ENCODE measurements at places on chromosomes 2 and 18.
A peak's percentile ranks its signal among the peaks of the same experiment; 100 is the strongest.

GRCh38 chr2:141565597-141565996 is 565.2 kb downstream of the LRP1B start:
- H3K4me1 ChIP-seq: no peaks in the 10 kb centered on the region
- H3K27me3 ChIP-seq: no peaks in the 10 kb centered on the region
- H3K4me3 ChIP-seq: no peak overlapping the region
- H3K36me3 ChIP-seq: no peaks in the 10 kb centered on the region

DNA sequence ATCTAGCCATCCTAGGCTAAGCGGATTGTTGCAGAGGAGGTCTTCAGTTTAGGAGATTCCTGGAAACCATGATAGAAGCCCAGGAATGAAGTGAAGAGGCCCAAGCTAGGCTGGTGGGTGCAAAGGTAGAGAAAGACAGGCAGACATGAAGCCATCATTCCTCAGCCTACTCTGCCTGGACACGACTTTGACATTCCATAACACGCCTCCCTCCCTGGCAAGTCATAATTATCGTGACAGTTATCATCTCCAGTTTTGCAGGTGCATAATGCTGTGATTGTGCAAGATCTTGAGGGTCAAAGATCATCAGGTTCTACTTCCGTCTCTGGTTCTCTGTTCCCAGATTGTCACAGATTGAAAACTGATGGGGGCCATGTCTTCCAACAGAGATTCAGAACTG is 15.2 kb upstream of the FZD5 start:
- no peaks in the 10 kb centered on the region for H3K36me3 ChIP-seq
- no peaks in the 10 kb centered on the region for H3K4me1 ChIP-seq
- H3K4me3 ChIP-seq: no peak overlapping the region
- H3K27me3 ChIP-seq: no peaks in the 10 kb centered on the region
- H3K27ac ChIP-seq: no peak overlapping the region
- no peak for DNase-seq

DNA sequence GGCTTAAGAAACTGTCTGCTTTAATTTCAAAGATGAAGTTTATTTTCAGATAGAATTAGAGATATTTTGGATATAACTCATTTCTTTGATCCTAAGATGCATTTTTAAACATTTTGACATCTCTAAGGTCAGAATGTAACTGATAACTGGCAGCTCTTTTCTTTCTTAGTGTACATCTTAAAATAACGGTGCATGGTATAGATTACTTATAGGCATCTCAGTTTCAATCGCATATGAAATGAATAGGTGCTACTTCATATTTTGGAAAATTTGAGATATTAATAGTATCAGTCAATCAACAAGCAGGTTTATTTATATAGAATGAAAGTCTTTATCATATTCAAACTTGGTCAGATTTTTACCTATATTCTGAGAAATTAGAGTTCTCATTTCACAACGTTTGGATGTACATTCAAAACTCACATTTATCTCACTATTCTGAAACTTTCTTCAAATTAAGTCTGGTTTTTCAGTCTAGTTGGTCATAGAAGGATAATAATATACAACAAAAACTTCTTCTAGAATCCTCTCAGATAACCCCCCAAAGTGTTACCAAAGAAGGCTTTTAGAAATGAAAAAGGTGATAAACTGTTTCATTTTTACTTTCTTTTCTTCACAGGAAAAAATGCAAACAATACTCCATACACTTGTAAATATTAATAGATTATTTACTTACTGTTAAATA is 122.8 kb upstream of the WDSUB1 start:
- H3K27me3 ChIP-seq: no peaks in the 10 kb centered on the region
- no peak overlapping the region for H3K4me3 ChIP-seq
- no peak for DNase-seq
- peaks cover 50% of the 10 kb centered on the region for H3K36me3 ChIP-seq
- no peaks in the 10 kb centered on the region for H3K4me1 ChIP-seq

GRCh38 chr2:240998995-240999791 is 775 bp downstream of the SNED1 start:
- H3K27ac ChIP-seq: peak overlapping the region; percentile 76
- H3K36me3 ChIP-seq: no peaks in the 10 kb centered on the region
- no peak for DNase-seq
- H3K4me3 ChIP-seq: peak overlapping the region; percentile 71
- peaks cover 61% of the 10 kb centered on the region for H3K4me1 ChIP-seq

GRCh38 chr2:240624950-240625621 is at the start of gene GPR35:
TSS of gene GPR35 (plus strand) at chr2:240625480. CDS start at chr2:240629953, 4,473 bp downstream.
- no peak within 1 kb of the TSS for H3K4me3 ChIP-seq
- H3K27me3 ChIP-seq: no peaks in the 10 kb centered on the region
- peaks cover 12% of the 10 kb centered on the region for H3K4me1 ChIP-seq
- no peaks in the 10 kb centered on the region for H3K36me3 ChIP-seq
- DNase-seq: no peak
- no peak within 1 kb of the TSS for H3K27ac ChIP-seq

DNA sequence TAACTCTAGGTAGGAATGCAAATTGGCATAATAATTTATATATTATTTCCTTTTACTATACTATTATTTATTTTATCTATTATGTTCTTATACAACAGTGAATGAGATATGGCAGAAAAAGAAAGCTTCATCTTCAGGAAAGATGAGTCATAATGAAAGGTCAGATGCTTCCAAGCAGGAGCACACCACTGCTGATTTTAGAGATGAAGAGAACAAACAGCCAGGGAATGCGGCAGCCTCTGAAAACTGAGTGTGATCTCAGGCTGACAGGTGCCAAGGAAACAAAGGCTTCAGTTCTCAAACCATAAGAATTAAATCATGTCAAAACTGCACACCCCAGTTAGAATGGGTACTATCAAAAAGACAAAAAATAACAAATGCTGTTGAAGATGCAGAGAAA is 149.0 kb downstream of the CCDC178 start:
- no peak overlapping the region for H3K27ac ChIP-seq
- H3K36me3 ChIP-seq: no peaks in the 10 kb centered on the region
- no peak overlapping the region for H3K4me3 ChIP-seq
- no peak for DNase-seq
- H3K4me1 ChIP-seq: no peaks in the 10 kb centered on the region

GRCh38 chr2:32249731-32250236 is 14.9 kb downstream of the NLRC4 start:
- no peaks in the 10 kb centered on the region for H3K27me3 ChIP-seq
- H3K27ac ChIP-seq: no peak overlapping the region
- DNase-seq: no peak

DNA sequence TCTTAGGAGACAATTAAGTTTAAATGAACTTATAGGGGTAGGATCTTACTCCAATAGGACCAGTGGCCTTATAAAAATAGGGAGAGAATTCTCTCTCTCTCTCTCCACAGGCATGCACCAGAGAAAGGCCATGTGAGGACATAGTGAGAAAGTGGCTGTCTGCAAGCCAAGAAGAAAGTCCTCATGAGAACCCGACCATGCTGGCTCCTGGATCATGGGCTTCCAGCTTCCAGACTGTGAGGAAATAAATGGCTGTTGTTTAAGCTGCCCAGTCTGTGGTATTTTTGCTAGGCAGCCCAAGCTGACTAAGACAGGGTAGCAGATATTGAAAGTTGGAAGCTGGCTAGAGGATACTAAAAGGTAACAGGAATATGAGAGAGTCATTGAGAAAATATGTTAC is 454.0 kb downstream of the NBAS start:
- DNase-seq: no peak
- no peak overlapping the region for H3K4me3 ChIP-seq
- H3K4me1 ChIP-seq: no peaks in the 10 kb centered on the region
- no peak overlapping the region for H3K27ac ChIP-seq
- no peaks in the 10 kb centered on the region for H3K36me3 ChIP-seq

DNA sequence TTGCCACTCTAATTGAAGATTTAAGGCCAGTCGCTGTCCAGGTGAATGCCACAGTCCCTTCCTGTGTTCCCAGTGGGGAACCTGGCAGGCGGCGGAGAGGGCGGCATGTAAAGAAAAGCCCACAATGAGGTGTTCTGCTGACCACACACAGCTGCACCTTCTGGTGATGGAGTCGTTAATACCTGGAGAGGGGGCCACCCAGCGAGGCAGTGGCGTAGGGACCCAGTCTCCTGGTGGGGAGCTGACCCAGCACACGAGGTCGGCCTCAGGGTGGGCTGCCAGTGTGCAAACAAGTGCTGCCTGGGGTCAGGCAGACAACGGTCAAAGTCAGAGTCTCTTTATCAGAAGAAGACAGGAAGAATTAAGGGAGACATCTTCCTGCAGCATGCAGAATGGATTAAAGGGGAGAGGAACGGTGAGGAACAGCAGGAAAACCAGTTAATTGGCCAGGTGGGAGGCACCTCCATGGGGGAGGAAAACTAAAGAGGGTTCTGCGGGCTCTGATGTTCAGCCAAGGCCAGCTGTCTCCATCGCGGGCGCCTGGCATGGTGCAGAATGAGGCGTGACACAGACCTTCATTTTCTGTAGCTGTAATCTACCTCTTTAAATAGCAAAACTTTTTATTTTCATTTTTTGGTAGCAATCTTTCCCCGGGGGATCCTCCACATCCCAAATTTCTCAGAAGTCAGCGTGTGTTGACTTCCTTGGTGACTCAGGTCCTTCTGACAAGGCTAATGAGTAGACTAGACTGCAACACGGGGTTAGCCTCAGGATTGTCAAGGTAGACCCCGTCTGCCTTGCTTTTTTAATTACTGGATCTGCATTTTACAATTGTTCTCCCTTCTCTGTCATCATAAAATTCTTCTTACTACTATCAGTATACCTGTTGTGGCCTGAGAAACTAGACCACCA is 78.3 kb downstream of the SMAD7 start:
- no peaks in the 10 kb centered on the region for H3K36me3 ChIP-seq
- H3K27me3 ChIP-seq: no peaks in the 10 kb centered on the region
- H3K4me3 ChIP-seq: no peak overlapping the region

- H3K36me3 ChIP-seq: no peaks in the 10 kb centered on the region
- DNase-seq: no peak
- H3K27me3 ChIP-seq: no peaks in the 10 kb centered on the region
- no peak overlapping the region for H3K27ac ChIP-seq
- H3K4me1 ChIP-seq: no peaks in the 10 kb centered on the region
Observed at GRCh38 chr2:141392517-141393213, 738.2 kb downstream of the LRP1B start.

DNA sequence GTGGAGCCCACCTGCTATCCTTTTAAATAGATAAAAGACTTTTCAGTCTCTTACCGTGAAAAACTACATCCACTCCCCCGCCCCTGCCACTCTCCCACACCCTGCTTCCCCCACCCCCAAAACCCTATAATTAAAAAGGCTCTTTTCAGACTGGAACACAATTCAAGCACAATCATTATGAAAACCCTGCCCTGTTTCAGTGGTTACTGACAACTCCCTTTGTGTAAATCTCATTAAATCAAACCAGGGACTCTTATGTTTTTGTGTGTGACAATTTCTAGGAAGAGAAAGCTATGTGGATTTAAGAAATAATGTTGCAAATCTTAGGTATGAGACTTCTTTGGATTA is 21.0 kb upstream of the ZNF532 start:
- H3K27me3 ChIP-seq: no peaks in the 10 kb centered on the region
- H3K27ac ChIP-seq: no peak overlapping the region
- DNase-seq: no peak
- no peak overlapping the region for H3K4me3 ChIP-seq

- no peaks in the 10 kb centered on the region for H3K27me3 ChIP-seq
- no peaks in the 10 kb centered on the region for H3K36me3 ChIP-seq
- no peak overlapping the region for H3K27ac ChIP-seq
- no peak for DNase-seq
- H3K4me1 ChIP-seq: no peaks in the 10 kb centered on the region
- no peak overlapping the region for H3K4me3 ChIP-seq
Observed at GRCh38 chr2:217568289-217568971, 434.4 kb downstream of the TNS1 start.

GRCh38 chr2:105610576-105611332 is 134.0 kb upstream of the NCK2 start:
- H3K36me3 ChIP-seq: no peaks in the 10 kb centered on the region
- no peak overlapping the region for H3K27ac ChIP-seq
- no peaks in the 10 kb centered on the region for H3K4me1 ChIP-seq
- no peak for DNase-seq

DNA sequence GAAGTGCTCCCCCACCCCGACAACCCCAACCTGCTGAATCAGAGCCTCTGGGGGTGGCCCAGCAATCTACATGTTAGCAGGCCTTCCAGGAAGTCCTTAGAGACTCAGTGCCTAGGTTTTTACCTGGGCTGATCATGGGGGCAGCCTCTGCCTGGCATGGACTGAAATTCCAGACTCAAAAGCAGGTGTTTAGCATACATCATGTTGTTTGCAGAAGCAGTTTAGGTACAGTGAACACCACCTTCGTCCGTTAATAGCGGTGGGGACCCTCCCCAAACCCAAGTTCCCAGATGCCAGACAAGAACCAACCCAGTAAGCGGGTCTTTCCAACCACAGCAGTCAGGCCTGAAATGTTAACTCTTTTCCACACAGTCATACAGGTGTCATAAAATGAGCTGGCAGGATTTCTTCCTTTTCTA is 26.4 kb upstream of the GALR1 start:
- H3K4me1 ChIP-seq: no peaks in the 10 kb centered on the region
- DNase-seq: no peak
- no peaks in the 10 kb centered on the region for H3K27me3 ChIP-seq
- no peaks in the 10 kb centered on the region for H3K36me3 ChIP-seq

DNA sequence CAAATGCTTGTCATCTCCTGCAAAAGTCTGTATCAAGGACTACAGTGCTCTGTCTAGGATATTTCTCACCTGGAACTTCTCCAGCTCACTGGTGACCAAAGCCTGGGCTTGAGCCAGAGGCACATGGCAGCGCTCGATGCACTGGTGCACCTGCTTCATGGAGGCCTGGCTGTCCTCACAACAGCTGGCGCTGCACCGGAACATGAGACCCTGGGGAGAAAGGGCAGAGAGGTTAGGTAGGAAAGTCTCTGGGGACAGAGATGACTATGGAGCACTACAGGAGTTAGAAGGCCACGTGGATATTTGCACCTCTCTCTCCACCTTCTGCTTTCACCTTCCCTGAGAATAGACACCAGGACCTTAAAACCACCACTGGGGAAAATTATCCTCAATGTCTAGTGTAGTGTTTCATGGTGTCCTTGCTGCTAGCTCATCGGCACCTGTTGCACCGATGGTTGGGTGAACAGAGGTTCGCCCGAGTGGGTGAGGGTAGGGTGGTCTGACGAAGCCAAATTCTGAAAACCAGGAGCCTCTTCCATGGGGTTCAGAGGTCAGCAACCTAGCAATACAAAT is 1.0 kb downstream of the FAM136A start:
- peak overlapping the region; percentile 84 for H3K27ac ChIP-seq
- H3K4me3 ChIP-seq: peak overlapping the region; percentile 86
- DNase-seq: no peak
- peaks cover 9% of the 10 kb centered on the region for H3K36me3 ChIP-seq

GRCh38 chr18:32086881-32087280 is 4.8 kb upstream of the RNF138 start:
- H3K27me3 ChIP-seq: no peaks in the 10 kb centered on the region
- peaks cover 18% of the 10 kb centered on the region for H3K4me1 ChIP-seq
- H3K4me3 ChIP-seq: no peak overlapping the region
- H3K27ac ChIP-seq: no peak overlapping the region
- no peak for DNase-seq

DNA sequence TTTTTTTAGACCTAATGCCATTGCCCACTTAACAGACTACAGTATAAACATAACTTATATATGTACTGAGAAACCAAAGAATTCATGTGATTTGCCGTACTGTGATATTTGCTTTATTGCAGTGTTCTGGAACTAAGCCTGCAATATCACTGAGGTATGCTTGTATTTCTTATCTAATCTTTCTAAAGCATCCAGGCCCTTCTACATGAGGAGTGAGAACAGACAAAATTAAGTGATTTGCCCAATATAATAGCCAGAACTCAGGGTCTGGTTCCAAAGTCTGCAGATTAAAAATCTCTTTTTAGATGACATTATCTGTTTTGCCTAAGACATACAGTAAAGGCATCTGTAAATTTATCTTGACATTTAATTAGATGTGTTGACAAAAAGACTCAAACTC is 41.9 kb downstream of the BMPR2 start:
- H3K36me3 ChIP-seq: no peaks in the 10 kb centered on the region
- no peak for DNase-seq
- H3K27me3 ChIP-seq: no peaks in the 10 kb centered on the region
- H3K4me3 ChIP-seq: no peak overlapping the region
- H3K4me1 ChIP-seq: peaks cover 12% of the 10 kb centered on the region

Data from vagina (tissue), 2 donors.